ENCODE measurements at places on chromosomes 6 and 20.

GRCh38 chr6:101683884-101684283, 290.4 kb downstream of the GRIK2 start:
- no peak for DNase-seq

DNA sequence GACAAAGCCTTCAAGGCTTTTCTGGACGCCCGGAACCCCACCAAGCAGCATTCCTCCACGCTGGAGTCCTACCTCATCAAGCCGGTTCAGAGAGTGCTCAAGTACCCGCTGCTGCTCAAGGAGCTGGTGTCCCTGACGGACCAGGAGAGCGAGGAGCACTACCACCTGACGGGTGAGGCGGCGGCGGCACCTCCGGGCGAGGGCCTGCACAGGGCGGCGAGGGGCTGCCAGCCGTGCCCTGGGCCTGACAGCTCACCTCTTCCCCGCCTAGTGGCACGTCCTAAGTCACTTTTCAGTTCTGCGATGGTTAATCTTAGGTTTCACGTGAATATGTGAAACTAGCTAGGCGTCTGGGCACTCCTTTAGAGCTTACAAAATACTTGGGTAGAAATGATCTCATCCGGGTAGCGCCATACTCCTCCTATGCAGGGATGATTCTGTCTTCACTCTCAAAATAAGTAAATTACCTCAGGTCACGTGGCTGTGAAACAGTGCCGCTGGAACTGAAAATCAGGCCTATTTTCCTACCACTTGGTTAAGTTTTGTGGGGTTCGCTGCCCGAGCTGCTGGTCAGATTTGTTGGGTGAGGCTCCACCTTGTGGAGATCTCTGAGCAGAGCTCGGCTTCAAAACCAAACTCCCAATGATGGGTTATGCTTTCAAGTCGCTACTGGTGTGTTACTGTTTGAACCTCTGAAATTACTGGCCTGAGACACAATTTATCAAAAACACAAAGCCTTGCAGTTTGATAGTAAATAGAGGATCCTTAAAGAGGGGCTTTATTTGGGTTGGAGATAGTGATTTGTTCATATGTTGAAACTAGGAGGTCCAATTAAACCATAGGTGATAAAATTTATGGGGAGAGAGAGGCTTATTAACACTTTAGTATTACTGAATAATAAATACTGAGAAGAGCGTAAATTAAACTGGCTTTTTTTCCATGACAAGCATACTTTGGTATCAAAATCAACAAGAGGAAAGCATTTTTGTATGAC, 15.5 kb upstream of the CLDN20 start:
- DNase-seq = peak; percentile 10

GRCh38 chr6:56685102-56685733, 42.5 kb upstream of the DST start:
- DNase-seq = no peak

DNA sequence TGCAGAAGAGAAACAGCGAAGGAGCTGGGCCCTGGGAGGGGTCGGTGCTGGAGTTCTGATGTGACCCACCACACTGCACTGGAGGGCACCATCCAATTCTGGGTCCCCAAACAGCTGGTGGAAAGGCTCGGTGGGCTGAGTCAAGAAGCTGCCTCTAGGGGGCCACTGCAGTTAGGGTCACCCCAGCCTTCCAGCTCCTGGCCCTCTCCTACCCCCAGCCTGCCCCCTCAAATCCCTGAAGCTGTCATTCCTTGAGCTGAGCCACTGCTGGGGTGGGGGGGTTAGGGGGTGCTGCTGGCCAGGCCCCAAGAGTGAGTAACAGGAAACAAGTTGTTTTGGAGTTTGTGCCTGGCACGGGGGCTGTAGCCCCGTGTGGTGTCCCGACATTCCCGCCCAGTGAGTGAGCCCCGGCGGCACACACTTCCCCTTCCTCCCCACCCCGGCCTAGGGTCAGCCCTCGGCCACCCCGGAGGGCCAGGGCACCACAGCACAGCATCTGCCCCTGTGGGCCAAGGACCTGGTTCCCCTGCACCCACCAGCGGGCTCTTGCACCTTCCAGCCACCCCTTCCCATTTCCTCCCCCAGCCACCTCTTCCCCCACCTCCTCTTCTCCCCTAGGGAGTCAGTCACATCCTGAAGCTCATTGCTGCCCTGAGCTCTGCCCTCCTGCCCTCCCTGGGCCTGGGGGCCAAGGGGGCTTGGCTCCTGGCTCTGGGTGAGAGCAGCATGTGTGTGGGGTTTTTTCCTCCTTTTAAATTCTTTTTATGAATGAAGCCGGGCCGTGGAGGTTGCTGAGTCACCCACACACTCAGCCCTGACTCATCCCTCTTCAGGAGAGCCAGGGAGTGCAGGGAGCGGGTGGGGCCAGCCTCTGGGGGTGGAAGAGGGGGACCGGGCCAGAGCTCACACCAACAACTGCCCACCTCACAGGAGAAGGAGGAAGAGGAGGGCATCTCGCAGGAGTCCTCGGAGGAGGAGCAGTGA, 4.6 kb downstream of the SMIM29 start:
- DNase-seq = peak; percentile 77

- DNase-seq = no peak
Measured at GRCh38 chr6:1832844-1833787, 223.4 kb downstream of the FOXC1 start.
